ENCODE measurements at places on chromosomes 3 and 15. TPM values are rescaled to one million over a fixed set of nuclear protein-coding genes. Genes with fewer than 3 reads are reported as not detected.

- H3K4me1 ChIP-seq: no peaks in the 10 kb centered on the region
- H3K36me3 ChIP-seq: no peaks in the 10 kb centered on the region
- H3K27me3 ChIP-seq: no peaks in the 10 kb centered on the region
- DNase-seq: peak; percentile 59
- H3K27ac ChIP-seq: no peak overlapping the region
- no peak overlapping the region for H3K4me3 ChIP-seq
Observed at GRCh38 chr15:70127288-70127746, 29.6 kb upstream of the TLE3 start.

DNA sequence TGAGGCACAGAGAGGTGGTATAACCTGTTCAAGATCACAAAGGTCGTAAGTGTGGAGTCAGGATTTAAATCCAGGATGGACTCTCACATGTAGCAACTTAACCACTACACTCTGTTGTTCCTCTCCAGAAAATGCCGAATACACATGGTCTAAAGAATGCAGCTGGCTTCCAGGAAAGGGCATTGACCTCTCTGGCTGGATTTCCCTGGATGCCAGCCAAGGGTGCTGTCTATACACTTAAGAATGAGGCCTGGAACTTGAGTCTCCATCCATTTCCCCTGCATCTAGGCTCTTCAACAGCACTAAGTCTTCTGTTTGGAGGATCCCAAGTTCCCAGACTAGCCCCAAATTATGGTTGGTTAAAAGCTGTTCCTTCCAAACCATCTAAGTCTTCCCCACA, 60.5 kb downstream of the CERS3 start:
- no peaks in the 10 kb centered on the region for H3K4me1 ChIP-seq
- H3K4me3 ChIP-seq: no peak overlapping the region
- no peak overlapping the region for H3K27ac ChIP-seq
- no peaks in the 10 kb centered on the region for H3K27me3 ChIP-seq
- no peaks in the 10 kb centered on the region for H3K36me3 ChIP-seq

- H3K4me1 ChIP-seq: no peaks in the 10 kb centered on the region
- H3K36me3 ChIP-seq: no peaks in the 10 kb centered on the region
- no peak overlapping the region for H3K4me3 ChIP-seq
Observed at GRCh38 chr3:189516039-189516438, 115.2 kb upstream of the TP63 start.

- H3K4me1 ChIP-seq: no peaks in the 10 kb centered on the region
- no peaks in the 10 kb centered on the region for H3K27me3 ChIP-seq
Observed at GRCh38 chr3:288417-288816, 91.9 kb downstream of the CHL1 start.

GRCh38 chr15:60731583-60732130, 252.7 kb upstream of the ICE2 start:
- H3K4me1 ChIP-seq: no peaks in the 10 kb centered on the region
- H3K27me3 ChIP-seq: no peaks in the 10 kb centered on the region
- no peaks in the 10 kb centered on the region for H3K36me3 ChIP-seq
- no peak overlapping the region for H3K4me3 ChIP-seq
- no peak for DNase-seq

DNA sequence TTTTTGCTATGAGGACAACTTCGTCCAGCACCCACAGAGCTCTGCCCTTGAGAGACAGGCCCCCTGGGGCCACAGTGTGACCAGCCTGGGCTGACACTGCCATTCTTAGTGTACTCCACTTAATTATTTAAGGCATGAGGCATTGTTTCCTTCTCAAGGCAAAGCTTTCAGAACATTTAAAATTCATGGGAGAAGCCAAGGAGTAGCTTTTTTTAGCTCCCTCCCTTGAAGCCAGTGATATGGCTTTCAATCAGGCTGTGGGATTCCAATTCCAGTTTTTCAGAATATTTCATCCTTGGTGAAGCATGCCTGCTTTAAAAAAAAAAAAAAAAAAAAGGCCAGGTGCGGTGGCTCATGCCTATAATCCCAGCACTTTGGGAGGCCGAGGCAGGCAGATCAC, 21.3 kb downstream of the HOMER2 start:
- H3K27ac ChIP-seq: no peak overlapping the region
- H3K27me3 ChIP-seq: no peaks in the 10 kb centered on the region
- DNase-seq: no peak
- H3K4me3 ChIP-seq: no peak overlapping the region
- no peaks in the 10 kb centered on the region for H3K36me3 ChIP-seq
- H3K4me1 ChIP-seq: no peaks in the 10 kb centered on the region

GRCh38 chr15:92937901-92938300, 37.8 kb downstream of the CHD2 start:
- H3K27me3 ChIP-seq: no peaks in the 10 kb centered on the region
- peaks cover 4% of the 10 kb centered on the region for H3K36me3 ChIP-seq
- H3K27ac ChIP-seq: no peak overlapping the region
- no peaks in the 10 kb centered on the region for H3K4me1 ChIP-seq
- no peak overlapping the region for H3K4me3 ChIP-seq

DNA sequence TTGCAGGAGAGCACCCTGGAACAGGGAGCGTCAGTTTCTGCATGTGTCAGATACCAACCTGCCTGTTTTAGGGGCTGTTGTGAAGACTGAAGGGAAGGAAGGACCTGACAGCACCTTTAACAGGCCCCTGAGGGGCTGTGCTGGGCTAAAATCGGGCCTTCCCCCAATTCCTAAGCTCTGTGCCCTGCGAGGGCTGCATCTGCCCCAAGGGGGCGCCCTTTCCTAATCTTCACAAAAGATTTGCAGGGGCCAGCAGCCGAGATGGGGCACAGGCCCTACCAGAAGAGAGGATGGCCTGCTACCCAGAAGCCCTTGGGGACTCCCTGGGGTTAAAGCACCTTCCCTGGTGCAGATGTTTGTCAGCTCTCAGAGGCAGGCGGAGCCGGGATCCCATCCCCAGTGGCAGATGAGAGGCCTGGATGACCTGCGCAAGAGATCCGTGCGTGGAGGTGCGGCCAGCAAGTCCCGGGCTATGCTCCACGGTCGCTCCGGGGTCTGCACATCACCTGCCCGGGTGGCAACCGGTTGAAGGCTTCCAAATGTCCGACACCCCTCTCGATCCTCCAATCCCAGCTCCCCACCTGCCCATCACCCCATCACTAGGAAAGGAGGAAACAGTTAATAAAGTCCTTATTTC, 53.6 kb downstream of the RHCG start:
- no peaks in the 10 kb centered on the region for H3K4me1 ChIP-seq
- H3K27me3 ChIP-seq: peaks cover 5% of the 10 kb centered on the region
- H3K4me3 ChIP-seq: no peak overlapping the region
- no peak overlapping the region for H3K27ac ChIP-seq
- H3K36me3 ChIP-seq: no peaks in the 10 kb centered on the region
- no peak for DNase-seq

DNA sequence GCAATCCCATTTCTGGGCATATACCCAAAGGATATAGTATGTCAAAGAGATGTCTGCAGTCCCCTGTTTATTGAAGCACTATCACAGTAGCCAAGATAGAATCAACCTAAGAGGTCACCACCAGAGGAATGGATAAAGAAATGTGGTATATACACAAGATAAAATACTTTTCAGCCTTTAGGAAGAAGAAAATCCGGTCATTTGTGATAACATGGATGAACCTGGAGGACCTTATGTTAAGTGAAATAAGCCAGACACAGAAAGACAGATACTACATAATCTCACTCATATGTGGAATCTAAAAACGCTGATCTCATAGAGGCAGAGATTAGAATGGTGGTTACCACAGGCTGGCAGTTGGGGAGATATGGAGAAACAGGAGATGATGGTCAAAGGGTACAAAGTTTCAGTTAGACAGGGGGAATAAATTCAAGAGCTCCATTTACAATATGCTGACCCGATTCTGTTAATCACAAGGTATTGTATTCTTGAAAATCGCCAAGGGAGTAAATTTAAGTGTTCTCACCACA, 195.8 kb downstream of the MTHFS start:
- DNase-seq: no peak
- H3K4me3 ChIP-seq: no peak overlapping the region
- no peaks in the 10 kb centered on the region for H3K36me3 ChIP-seq
- H3K27ac ChIP-seq: no peak overlapping the region
- H3K4me1 ChIP-seq: no peaks in the 10 kb centered on the region

The POC1A gene
- 2.7 TPM for total RNA-seq

The KNG1 gene
- 0.48 TPM for total RNA-seq

DNA sequence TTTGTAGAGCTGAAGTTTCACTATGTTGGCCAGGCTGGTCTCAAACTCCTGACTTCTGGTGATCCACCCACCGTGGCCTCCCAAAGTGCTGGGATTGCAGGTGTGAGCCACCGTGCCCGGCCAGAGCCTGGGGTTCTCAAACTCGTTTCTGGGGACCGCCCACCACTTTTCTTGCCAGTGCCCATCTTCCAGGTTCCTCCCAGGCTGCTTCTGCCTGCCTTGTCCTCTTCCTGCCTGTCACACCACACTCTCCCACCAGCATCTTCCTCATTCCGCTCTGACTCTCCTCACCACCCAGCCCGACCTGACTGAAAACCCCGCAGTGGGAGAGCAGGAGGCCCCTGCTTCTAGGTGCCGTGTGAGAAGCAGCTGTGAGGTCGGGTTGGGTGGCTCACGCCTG, 3.1 kb upstream of the DYNLT2B start:
- no peak for DNase-seq
- H3K4me1 ChIP-seq: no peaks in the 10 kb centered on the region
- H3K27me3 ChIP-seq: no peaks in the 10 kb centered on the region
- H3K36me3 ChIP-seq: no peaks in the 10 kb centered on the region
- H3K4me3 ChIP-seq: no peak overlapping the region

DNA sequence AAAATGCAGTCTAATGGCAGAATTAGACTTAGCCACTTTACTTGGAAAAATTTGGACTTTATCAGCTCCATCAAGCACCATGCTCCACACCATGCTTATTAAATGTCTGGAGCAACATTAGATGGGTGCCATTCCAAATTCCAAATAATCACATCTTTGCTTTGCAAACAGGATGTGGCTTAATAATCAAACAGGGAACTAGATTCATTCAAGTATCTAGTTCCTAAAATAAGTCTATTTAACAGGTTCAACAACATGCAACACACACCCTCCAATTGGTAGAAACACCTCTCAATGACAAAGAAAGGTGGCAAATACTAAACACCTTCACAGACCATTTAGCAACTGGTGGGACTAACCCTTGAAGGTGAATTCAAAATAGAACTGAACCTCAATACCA, 3.5 kb downstream of the HEXA start:
- DNase-seq: no peak
- no peak overlapping the region for H3K4me3 ChIP-seq
- no peak overlapping the region for H3K27ac ChIP-seq
- peaks cover 7% of the 10 kb centered on the region for H3K4me1 ChIP-seq

The ROPN1 gene
- 6.1 TPM for total RNA-seq

GRCh38 chr3:2274526-2274925, 175.9 kb downstream of the CNTN4 start:
- DNase-seq: no peak
- H3K27me3 ChIP-seq: no peaks in the 10 kb centered on the region
- no peak overlapping the region for H3K27ac ChIP-seq

DNA sequence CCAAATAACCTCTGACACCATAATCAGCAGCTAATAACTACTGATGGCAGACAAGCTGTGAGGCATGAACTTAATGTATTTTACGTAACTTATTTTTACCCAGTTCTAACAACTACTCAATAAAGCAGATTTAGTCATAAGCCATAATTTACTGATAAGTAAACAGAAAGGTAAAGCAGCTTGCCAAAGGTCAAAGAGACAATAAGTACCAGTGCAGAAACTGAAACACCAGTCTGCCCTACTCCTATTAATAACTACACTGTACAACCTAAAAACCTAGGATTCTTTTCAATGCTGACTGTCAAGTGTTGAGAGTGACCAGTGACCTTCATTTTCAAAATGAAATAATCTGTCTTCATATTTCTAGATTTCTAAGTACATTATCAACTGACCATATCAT, 152.2 kb downstream of the NR2E3 start:
- H3K4me3 ChIP-seq: no peak overlapping the region
- H3K27ac ChIP-seq: no peak overlapping the region
- H3K4me1 ChIP-seq: no peaks in the 10 kb centered on the region
- no peaks in the 10 kb centered on the region for H3K27me3 ChIP-seq
- H3K36me3 ChIP-seq: no peaks in the 10 kb centered on the region

The LTF gene
- total RNA-seq: 78.7 TPM

- no peaks in the 10 kb centered on the region for H3K4me1 ChIP-seq
- no peak for DNase-seq
- H3K27ac ChIP-seq: no peak overlapping the region
- no peaks in the 10 kb centered on the region for H3K27me3 ChIP-seq
- no peaks in the 10 kb centered on the region for H3K36me3 ChIP-seq
Observed at GRCh38 chr3:120801484-120801883, 58.9 kb downstream of the GTF2E1 start.

The MB21D2 gene
- total RNA-seq: 6.2 TPM

GRCh38 chr15:91520850-91521249, 332.7 kb upstream of the SLCO3A1 start:
- H3K27ac ChIP-seq: no peak overlapping the region
- no peaks in the 10 kb centered on the region for H3K4me1 ChIP-seq
- no peaks in the 10 kb centered on the region for H3K36me3 ChIP-seq
- no peak overlapping the region for H3K4me3 ChIP-seq
- no peaks in the 10 kb centered on the region for H3K27me3 ChIP-seq

GRCh38 chr15:100461049-100461448, 67.7 kb downstream of the CERS3 start:
- no peaks in the 10 kb centered on the region for H3K36me3 ChIP-seq
- no peak overlapping the region for H3K27ac ChIP-seq
- no peaks in the 10 kb centered on the region for H3K4me1 ChIP-seq
- DNase-seq: no peak
- H3K27me3 ChIP-seq: no peaks in the 10 kb centered on the region
- no peak overlapping the region for H3K4me3 ChIP-seq

DNA sequence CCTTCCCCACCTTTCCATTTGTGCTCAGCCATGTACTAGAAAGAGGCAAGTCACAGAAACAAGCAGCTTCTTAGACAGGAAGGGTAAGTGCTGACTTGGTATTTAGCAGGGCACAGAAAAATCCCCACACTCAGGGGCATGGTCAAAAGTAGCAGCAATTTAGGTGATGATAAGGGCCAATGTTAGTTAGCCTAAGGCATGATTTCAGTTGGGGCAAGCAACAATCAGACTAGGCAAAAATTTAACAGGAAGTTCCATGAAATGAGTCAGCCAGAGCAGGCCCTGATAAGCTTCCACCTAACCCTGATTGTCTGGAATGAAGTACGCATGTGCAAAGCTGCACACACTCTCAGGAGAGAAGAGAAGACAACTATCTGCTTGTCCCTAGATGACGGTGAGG, 423.4 kb upstream of the UBE2E2 start:
- H3K4me1 ChIP-seq: no peaks in the 10 kb centered on the region
- no peak overlapping the region for H3K4me3 ChIP-seq
- H3K27me3 ChIP-seq: no peaks in the 10 kb centered on the region

All from breast epithelium (tissue), 4 donors.